ENCODE measurements at places on chromosomes 16 and 17. TPM values are rescaled to one million over a fixed set of nuclear protein-coding genes. Genes with fewer than 3 reads are reported as not detected.

Gene ACE
- total RNA-seq = 2.9 TPM

Gene IGFALS
- total RNA-seq = 0.34 TPM

Gene HOXB5
- total RNA-seq = 31.1 TPM

- peak overlapping the region; percentile 61 for H3K27ac ChIP-seq
- H3K27me3 ChIP-seq = no peaks in the 10 kb centered on the region
- H3K36me3 ChIP-seq = peaks cover 26% of the 10 kb centered on the region
These were observed 1.1 kb upstream of the ZNF200 start for GRCh38 chr16:3235856-3236669.

DNA sequence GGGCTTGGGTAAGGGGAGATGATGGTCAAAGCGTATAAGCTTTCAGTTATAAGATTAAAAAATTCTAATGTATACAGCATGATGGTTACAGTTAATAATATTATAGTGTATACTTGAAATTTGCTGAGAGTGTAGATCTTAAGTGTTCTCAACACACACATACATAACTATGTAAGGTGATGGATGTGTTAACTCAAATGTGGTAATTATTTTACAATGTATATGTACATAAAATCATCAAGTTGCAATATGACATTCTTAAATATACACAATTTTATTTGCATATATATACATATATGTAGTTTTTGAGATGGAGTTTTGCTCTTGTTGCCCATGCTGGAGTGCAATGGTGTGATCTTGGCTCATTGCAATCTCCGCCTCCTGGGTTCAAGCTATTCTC lies 7.2 kb downstream of the ZKSCAN2 start:
- no peak overlapping the region for H3K27ac ChIP-seq
- DNase-seq = no peak
- H3K27me3 ChIP-seq = no peaks in the 10 kb centered on the region
- no peak overlapping the region for H3K4me3 ChIP-seq
- H3K36me3 ChIP-seq = peaks cover 54% of the 10 kb centered on the region

DNA sequence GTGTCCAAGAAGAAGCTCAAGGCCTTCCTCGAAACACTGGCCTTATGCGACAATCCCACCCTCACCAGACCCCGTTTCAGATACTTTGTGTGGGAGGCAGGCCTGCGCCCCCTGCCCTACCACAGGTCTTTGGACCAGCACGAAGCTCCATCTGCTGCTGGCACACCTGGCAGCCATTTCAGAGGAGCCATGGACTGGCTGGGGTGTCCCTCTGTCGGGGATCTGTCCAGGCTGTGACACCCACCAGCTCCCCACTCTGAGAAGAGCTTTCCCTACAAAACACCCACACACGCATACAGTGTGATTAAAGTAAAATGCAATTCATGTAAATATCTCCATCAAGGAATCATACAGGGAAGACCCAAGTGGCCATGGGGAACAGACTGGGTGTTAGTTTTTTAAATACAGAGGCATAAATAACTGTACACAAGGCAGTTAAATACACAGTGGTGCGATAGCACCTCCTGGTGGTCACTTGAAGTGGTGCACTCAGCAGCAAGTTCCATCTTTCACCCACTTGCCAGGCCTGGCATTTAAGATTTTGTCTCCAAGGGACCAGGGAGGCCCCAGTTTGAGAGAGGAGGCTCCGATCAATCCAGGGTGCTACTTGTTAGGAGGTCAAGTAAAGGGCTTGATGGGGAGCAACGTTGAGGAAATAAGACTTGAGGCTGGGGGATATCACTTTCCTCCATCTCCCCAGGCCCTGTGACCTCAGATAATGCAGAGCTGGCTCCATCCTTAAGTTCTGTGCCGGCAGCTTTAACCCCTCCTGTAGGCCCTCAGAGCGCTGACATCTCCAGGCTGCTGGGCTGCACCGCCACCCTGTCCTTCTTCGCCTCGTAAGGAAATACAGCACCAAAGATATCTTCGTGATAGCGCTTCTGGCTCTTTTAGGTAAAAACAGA lies 43.6 kb downstream of the NOS2 start:
- DNase-seq = no peak
- H3K4me1 ChIP-seq = no peaks in the 10 kb centered on the region
- H3K27me3 ChIP-seq = peaks cover 7% of the 10 kb centered on the region

- H3K27ac ChIP-seq = no peak overlapping the region
- no peaks in the 10 kb centered on the region for H3K36me3 ChIP-seq
- no peaks in the 10 kb centered on the region for H3K27me3 ChIP-seq
These were observed 188.0 kb upstream of the GSE1 start for GRCh38 chr16:85425074-85425662.

DNA sequence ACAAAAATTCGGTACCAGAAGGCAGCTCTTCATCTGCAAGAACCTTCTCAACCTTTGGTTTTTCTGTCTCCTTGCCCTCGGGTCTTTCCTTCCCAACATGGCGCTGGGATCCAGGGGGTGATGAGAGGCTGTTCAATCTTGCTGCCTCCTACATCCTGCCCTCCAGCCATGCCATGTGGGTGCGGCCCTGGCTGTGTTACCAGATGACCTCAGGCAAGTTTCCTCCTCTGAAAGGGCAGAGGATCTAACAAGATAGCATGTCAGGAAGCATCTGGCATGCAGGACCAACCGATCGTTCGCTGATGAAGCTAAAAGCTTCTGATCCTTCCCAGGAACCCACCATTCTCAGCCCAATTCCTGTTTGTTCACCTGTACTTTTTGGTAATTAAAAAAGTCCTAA lies 36.8 kb upstream of the BCAR1 start:
- DNase-seq = no peak
- no peaks in the 10 kb centered on the region for H3K27me3 ChIP-seq
- peaks cover 5% of the 10 kb centered on the region for H3K4me1 ChIP-seq
- H3K36me3 ChIP-seq = peaks cover 28% of the 10 kb centered on the region

GRCh38 chr17:44989552-44990138 lies 21.5 kb upstream of the C1QL1 start:
- no peak overlapping the region for H3K27ac ChIP-seq
- no peak for DNase-seq

GRCh38 chr16:89094880-89095258 lies 1.2 kb downstream of the ACSF3 start:
- peaks cover 32% of the 10 kb centered on the region for H3K4me1 ChIP-seq
- no peak overlapping the region for H3K27ac ChIP-seq
- peaks cover 27% of the 10 kb centered on the region for H3K27me3 ChIP-seq

DNA sequence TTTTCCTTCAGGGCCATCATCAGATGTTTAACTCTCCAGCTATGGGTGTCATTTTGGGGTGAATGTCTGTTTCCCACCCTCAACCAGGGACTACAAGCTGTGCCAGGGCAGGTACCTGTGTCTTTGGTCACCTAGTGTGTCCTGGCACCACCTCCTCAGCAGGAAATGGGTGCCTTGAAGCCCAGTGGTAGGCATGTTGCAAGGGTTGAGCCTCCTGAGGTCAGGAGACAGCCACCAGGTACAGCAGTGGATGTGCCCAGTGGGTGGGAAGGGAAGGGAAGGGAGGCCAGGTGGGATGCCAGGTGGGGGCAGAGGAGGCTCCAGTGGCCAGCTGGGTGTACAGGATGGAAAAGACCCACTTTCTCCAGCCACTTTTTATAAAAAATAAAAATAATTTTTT lies 25.5 kb upstream of the ADORA2B start:
- H3K36me3 ChIP-seq = no peaks in the 10 kb centered on the region
- no peak for DNase-seq
- no peak overlapping the region for H3K27ac ChIP-seq
- H3K4me3 ChIP-seq = no peak overlapping the region
- H3K4me1 ChIP-seq = no peaks in the 10 kb centered on the region
- no peaks in the 10 kb centered on the region for H3K27me3 ChIP-seq

DNA sequence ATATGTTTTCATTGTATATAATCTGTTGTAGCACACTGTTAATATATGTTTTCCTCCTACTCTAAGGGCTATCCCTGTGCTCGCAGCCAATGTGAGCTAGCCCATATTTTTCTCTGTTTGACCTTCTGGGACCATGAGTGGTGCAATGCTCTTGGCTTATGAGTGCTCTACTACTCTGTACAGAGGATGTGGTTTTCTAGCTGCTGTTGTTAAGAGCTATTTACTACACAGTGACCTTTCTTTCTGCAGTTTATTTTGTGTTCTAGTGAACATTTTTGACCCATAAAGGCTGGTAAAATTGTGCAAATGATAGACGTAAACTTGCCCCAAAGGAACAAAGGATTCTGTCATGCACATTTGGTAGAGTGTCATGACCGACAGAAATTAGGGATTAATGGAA lies 84.1 kb upstream of the CPHXL start:
- no peaks in the 10 kb centered on the region for H3K4me1 ChIP-seq
- no peak for DNase-seq
- no peaks in the 10 kb centered on the region for H3K36me3 ChIP-seq
- H3K27ac ChIP-seq = no peak overlapping the region
- no peak overlapping the region for H3K4me3 ChIP-seq

DNA sequence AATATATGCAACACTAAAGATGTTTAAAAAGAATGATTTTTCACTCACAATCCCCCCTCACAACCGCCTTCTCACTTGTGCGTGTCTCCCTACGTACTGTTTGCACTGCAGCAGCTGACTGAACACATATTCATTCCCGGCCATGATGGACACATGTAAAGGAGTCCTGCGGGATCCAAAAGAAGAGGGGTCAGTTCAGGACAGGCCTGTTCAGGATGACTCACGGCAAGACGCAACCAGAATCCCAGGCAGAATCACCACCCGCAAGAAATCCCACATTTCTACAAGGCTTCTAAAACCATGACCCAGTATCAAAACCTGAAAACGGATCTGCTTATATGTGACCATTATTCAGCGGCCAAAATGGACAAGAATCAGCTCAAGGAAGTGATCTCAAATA lies 52.3 kb downstream of the CYB5D2 start:
- DNase-seq = no peak
- H3K4me3 ChIP-seq = no peak overlapping the region
- no peak overlapping the region for H3K27ac ChIP-seq
- no peaks in the 10 kb centered on the region for H3K27me3 ChIP-seq
- H3K4me1 ChIP-seq = no peaks in the 10 kb centered on the region

GRCh38 chr17:64154717-64155116 lies 24.8 kb upstream of the ERN1 start:
- H3K4me1 ChIP-seq = peaks cover 66% of the 10 kb centered on the region
- H3K27ac ChIP-seq = peak overlapping the region; percentile 76
- no peak overlapping the region for H3K4me3 ChIP-seq
- no peaks in the 10 kb centered on the region for H3K27me3 ChIP-seq

- no peak overlapping the region for H3K4me3 ChIP-seq
- peaks cover 18% of the 10 kb centered on the region for H3K4me1 ChIP-seq
- H3K27ac ChIP-seq = no peak overlapping the region
- no peaks in the 10 kb centered on the region for H3K27me3 ChIP-seq
- H3K36me3 ChIP-seq = no peaks in the 10 kb centered on the region
These were observed 22.9 kb downstream of the ANKRD40 start for GRCh38 chr17:50684612-50685333.

- no peak overlapping the region for H3K27ac ChIP-seq
- H3K36me3 ChIP-seq = no peaks in the 10 kb centered on the region
- H3K4me1 ChIP-seq = peaks cover 42% of the 10 kb centered on the region
- H3K4me3 ChIP-seq = no peak overlapping the region
- no peak for DNase-seq
These were observed 8.3 kb downstream of the TEX2 start for GRCh38 chr17:64254755-64255154.

DNA sequence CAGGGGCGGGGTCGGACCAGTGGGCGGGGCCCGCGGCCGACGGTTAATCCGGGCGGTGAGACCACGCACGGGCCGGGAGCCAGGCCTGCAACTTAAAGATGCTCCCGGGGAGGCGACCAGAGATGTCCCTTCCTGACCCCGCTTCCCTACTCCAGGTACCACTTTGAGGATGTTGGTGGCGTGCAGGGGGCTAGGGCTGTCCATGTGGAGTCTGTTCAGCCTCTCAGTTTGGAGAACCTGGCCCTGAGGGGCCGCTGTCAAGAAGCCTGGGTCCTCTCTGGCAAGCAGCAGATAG lies 580 bp downstream of the RANGRF start:
- peak overlapping the region; percentile 60 for H3K27ac ChIP-seq
- peak overlapping the region; percentile 93 for H3K4me3 ChIP-seq
- H3K27me3 ChIP-seq = no peaks in the 10 kb centered on the region

DNA sequence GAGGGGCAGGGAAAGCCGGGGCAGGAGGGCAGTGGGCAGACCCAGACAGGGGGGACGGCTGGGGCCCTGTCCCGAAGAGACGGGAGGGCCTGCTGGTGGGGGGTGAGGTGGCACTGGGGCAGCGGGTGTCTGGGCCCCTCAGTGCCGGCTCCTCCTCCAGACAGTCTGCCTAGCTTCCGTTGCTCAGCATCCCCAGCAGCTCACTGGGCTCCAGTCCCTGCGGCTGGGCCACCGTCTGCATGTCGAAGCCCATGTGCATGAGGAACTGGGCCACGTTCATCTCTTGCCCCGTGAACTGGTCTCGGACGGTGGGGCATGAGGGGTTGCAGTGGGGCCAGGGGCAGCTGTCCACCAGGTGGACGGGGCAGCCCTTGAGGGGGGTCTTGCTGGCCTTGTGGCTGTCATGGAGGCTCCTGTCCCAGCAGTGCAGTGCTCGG lies 5.8 kb upstream of the MYADML2 start:
- DNase-seq = no peak
- H3K36me3 ChIP-seq = no peaks in the 10 kb centered on the region
- H3K27ac ChIP-seq = no peak overlapping the region
- peaks cover 6% of the 10 kb centered on the region for H3K4me1 ChIP-seq
- no peak overlapping the region for H3K4me3 ChIP-seq
- peaks cover 10% of the 10 kb centered on the region for H3K27me3 ChIP-seq

- H3K36me3 ChIP-seq = peaks cover 25% of the 10 kb centered on the region
- no peak overlapping the region for H3K4me3 ChIP-seq
- no peak for DNase-seq
- no peaks in the 10 kb centered on the region for H3K27me3 ChIP-seq
These were observed 4.1 kb downstream of the PPP1R9B start for GRCh38 chr17:50146230-50146926.

DNA sequence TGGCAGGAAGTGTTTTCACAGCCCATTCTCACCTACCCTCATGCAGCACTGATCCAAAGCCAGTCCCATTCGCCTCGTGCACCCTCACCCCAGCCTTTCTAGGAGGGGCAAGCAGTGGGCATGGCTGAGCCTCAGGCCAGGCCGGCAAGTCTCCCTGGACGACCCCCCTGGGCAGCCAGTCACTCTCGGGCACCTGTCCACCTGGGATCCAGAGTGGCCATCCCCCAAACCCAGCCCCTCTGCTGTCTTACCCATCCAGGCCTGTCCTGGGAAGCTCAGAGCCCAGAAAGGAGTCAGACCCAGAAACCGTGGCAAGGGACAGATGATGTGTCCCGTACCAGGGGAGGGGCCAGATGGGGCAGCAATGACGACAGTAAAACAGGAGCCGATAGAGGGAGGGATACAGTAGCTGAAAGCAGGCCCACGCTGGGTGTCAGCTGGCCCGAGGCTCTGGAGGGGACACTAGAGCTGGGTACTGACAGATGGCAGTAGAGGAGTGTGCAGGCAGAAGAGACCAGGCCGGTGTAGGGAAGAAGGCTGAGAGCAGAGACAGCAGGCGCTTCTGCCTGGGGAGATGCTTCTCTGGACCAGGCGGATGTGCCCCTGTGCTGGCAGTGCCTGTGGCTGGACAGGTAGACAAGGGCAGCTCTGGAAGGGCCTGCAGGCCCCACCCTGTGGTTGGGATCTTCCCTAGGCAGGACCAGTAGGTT lies 5.8 kb downstream of the CMTM3 start:
- no peak for DNase-seq
- no peaks in the 10 kb centered on the region for H3K27me3 ChIP-seq
- peaks cover 16% of the 10 kb centered on the region for H3K4me1 ChIP-seq
- peak overlapping the region; percentile 43 for H3K27ac ChIP-seq
